ENCODE measurements at places on chromosomes 5 and 9.
A peak's percentile ranks its signal among the peaks of the same experiment; 100 is the strongest.

- no peak for DNase-seq
Measured at GRCh38 chr5:36880761-36881160, 4.2 kb downstream of the NIPBL start.

DNA sequence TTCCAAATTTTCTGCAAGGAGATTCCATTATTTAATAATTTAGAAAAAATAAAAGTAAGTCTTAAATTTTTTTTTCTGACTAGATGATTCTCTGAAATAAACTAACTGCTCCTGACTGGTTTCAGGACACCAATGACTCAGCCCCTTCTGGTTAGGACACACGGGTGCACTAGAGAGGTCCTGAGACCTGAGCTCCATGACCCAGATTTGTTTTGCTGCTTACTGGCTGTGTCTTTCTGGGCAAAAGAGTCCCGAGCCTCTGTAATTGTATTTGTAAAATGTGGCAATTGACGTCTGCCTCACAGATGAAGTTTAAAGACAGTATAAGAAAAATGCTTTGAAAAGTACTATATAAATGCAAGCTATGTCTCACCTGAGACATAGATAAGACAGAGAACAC lies 89.1 kb downstream of the SLC24A2 start:
- no peak for DNase-seq

- DNase-seq: no peak
Measured at GRCh38 chr5:148653291-148653835, 964 bp downstream of the HTR4 start.

DNA sequence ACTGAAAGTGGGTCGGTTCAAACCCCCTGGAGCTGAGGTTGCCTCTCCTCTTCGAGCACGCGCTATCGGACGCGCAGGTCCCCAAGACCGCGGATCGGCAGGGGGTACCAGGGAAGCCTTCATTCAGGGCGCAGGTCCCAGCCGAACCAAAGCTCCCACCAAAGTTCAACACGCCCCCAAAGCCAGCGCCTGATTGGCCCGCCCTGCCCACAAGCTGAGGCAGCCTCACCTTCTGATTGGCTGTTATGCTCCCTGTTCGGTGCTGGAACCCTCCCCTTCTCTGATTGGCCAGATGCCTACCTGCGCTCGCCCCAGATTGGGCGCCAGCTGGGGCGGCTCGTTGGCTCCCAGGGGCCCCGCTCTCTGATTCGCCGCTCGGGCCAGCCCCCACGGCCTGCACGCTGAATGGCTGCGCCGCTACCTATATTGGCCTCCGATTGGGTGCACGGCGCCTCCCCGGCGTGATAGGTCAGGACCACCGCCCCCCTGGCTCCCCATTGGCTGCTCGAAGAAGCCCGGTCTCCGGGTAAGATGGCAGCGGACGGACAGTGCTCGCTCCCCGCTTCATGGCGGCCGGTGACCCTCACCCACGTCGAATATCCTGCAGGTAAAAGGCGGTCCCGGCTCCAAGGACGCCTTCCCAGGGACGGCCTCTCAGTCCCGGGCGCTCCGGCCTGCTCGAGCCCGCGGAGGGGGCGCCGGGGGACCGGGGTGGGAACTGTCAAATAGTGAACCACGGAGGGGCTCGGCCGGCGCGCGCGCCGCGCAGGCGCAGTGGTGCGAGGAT lies at the start of gene DOLPP1:
TSS of gene DOLPP1 (plus strand) at position 511 of the 787 bp plus-strand sequence. CDS start at position 532, 21 bp downstream.
- DNase-seq: peak; percentile 100

- peak; percentile 59 for DNase-seq
Measured at GRCh38 chr5:172793577-172794488, 22.8 kb upstream of the DUSP1 start.

DNA sequence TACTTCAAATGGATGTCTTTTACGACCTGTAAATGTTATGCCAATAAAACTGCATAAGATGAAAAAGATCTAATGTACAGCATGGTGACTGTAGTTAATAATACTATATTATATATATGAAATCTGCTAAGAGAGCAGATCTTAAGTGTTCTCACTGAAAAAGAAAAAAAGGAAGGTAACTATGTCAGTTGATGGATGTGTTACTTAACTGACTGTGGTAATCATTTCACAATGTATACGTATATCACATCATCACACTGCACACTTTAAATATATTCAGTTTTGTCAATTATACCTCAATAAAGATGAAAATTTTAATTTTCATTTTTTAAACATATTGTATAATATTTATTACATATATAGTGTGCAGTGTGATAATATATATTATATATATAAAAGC lies 31.9 kb downstream of the THBS4 start:
- no peak for DNase-seq

DNA sequence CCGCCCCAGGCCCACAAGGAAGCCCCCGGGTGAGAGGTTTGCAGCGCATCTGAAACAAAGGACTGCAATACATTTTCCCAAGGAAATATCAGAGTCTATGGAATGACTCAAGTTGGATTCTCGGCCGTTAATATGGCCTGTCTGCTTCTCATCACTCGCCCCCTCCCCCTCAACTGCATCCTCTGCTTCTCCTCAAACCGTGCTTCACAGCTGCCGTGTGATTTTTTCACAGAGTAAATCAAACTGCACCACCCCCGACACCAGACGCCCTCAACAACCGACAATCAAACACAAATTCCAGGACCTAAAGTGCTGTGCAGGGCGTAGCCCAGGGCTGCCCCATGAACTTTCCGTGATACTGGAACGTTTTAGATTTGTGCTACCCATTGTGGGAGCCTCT lies 176.9 kb downstream of the ROR2 start:
- no peak for DNase-seq

- DNase-seq: no peak
Measured at GRCh38 chr9:129038109-129038852, 1.9 kb downstream of the MIGA2 start.

DNA sequence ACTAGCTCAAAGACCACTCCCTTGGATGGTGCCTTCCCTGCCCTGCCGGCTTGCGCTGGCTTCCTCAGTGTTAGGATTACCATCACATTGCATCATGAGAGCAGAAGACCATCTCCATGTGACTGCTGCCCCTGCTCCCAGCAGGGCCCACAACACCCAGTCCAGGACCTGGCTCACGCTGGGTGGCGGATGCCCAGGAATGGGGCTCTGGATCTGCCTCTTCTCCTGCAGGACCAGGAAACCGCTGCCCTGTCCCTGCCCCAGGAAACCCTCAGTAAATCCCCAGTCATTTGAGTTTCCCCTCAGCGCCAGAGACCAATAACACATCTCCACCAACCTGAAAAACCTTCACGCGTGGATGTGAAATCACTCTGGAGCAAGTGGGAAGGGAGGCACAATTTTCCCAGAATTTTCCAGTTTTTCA lies 3.3 kb upstream of the RNF44 start:
- DNase-seq: no peak
